ENCODE measurements at places on chromosomes 13 and 19. TPM values are rescaled to one million over a fixed set of nuclear protein-coding genes. Genes with fewer than 3 reads are reported as not detected.

Gene VSIG10L
- total RNA-seq, result 0.40 TPM

Gene KLK13
- total RNA-seq, result not detected

Gene ZNF729
- not detected for total RNA-seq

Gene TRPC4
- 1.3 TPM for total RNA-seq

Gene C1QTNF9
- 1.6 TPM for total RNA-seq

DNA sequence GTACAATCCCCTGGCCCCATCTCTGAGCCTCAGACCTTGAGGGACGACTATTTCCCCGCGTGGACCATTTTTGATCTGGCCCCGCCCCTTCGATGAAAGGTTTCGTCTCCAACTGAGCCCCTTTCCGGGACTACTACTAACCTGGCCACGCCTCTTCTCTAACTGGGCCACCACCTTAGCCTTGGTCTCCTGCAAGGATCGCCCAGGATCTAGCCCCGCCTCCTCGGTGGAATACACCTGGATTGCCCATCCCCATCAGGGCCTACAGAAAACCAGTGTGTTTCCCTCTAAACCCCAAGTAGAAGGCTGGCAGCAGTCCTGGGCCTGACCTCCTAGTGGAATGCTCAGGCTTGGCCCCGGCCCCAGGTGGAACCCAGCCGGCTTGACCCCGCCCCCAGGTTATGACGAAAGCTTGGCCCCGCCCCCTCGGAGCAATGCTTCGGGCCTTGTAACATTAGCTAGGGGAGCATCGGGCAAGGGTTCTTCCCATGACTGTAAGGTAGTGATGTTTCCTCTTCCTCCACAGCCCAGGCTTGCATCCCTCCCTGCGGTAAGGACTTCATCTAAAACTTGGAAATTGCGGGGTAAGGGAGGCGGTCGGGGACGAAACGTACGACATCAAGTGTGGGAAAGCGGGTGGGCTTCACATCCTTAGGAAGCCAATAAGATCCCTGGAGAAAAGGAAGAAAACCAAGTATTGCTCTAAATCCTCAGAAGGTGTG lies 9.1 kb downstream of the SPACA6 start:
- peak; percentile 76 for DNase-seq

DNA sequence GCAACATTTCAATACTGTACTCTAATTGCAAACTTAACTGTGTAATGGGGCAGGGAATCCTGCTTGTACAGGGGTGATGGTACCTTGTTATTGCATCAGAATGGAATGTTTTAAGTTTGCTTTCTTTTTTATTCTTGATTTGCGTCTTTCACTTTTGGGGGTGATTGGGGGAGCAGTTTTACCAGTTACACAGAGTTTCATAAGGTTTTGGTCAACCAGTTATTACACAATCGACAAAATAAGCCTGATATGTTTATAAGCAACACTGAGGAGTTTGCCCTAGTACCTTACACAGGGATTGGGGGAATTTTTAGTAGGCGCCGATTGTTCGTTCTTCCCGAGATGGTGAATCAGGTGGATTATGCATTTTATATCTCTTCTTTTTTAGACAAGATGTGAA lies 2.7 kb downstream of the KLF5 start:
- DNase-seq, result no peak

DNA sequence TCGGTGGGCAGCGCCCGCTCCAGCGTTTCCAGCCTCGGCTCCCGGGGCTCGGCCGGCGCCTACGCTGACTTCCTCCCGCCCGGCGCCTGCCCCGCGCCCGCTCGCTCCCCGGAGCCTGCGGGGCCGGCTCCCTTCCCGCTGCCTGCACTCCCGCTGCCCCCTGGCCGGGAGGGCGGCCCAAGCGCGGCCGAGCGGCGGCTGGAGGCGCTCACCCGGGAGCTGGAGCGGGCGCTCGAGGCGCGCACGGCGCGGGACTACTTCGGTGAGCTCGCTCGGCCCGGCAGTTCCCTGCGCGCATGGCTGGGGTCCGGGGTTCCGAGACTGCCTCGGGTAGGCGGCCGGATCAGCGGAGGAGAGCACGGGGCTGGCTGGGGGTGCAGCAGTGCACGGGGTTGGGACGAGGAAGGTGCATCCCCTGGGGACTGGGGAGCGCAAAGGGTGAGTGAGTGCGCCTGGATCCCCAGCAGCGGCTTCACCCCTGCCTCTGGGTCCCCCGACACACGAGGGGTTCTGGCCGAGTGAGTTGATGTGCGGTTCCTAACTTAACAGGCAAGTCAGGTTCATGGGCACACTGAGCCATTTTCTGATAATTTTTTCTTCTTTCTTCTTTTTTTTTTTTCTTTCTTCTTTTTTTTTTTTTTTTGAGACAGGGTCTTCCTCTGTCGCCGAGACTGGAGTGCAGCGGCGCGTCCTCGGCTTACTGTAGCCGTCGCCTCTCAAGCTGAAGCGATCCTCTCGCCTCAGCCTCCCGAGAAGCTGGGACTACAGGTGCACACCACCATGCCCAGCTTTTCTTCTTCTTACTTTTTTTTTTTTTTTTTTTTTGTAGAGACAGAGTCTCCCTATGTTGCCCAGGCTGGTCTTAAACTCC lies 1.1 kb downstream of the WTIP start:
- no peak for DNase-seq

DNA sequence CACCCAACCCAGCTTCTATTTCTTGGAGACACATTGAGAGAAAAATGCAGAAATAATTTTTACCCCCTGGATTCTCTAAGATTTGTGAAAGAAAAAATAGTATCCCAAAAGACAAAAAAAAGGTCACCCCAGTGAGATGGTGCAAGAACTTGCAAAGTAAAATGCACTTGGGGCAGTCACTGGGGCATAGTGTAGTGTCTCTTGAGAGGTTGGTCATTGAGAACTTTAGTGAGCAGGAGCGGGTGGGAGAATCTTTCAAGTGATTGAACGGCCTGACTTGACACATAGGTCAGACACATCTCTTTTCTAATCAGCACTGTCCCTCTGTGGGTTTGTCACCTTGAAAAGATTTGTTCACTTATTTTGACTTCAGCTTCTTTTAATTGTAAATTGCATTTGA lies 2.4 kb downstream of the ZNF85 start:
- DNase-seq, result no peak

- no peak for DNase-seq
Measured at GRCh38 chr13:71320452-71320851, 546.6 kb downstream of the DACH1 start.

GRCh38 chr13:33245505-33246158 lies 39.9 kb downstream of the STARD13 start:
- no peak for DNase-seq

DNA sequence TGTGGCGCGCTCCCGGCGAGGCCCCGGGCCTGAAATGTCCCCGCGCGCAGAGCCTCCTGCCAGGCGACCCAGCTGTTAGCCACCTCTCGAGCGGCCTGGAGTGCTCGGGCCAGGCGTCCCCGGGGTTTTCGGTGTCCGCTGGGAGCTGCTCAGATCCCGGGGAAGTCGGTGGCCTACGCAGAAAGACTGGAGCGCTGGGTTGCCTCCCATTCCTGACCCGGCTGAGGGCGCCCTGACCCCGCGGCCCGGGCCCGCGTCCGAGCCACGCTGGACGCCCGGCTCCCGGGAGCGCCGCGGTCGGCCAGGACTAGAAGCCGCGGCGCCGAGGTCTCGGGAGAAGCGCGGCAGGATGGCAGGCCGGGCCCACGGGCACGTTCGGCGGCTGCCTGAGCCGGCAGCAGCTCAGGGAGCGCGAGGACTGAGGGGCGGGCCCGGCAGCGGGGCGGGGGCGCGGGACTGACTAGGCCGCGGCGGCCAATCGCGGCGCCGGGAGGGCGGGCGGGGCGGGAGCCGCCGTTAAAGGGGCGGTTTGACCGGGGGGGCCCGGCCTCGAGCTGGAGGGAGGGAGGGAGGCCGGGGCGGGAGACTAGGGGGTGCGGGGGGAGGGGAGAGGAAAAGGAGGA lies 1.3 kb upstream of the ZIC2 start:
- peak; percentile 78 for DNase-seq

DNA sequence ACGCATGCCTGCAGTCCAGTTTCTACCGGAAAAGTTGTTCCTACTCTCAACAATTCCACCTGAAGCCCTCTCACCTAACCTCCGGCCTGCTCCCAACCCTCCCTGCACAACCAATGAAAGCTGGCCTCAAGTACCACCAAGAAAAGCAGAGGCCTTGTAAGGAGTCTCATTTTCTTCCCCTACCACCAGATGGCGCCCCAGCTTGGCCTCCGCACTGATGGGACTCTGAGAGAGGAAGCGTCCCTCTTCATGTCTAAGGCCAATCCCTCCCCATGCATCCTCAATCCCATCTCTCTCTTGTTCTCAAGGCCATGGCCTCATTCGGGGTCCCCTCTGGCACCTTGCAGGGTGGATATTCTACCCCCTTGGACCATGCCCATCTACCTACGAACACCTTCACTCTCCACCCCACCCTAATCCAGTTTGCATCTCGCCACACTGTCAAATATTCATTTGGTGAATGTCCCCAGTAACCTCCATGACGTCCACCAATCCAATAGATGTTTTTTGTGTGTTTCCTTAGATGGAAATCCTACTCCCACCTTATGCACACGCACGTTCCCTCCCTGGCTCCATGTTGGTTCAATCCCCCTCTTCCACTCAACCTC lies 412.8 kb downstream of the ZNF536 start:
- peak; percentile 29 for DNase-seq

DNA sequence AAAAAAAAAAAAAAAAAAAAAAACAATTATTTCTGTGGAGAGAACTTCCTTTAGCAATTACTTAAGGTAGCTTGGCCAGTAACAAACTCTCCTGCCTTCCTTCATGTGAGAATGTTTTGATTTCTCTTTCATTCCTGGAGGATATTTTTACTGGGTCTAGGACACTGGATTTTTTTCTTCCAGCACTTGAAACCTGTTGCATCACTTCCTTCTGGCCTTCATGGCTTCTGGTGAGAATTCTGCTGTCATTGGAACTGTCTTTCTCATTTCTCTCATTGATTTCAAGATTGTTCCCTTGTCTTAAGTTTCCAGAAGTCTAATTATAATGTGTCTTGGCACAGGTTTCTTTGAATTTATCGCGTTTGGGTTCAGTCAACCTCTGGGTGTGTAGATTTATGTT lies 19.3 kb upstream of the RAB20 start:
- DNase-seq, result no peak

GRCh38 chr13:112874751-112875300 lies 94.2 kb upstream of the MCF2L start:
- DNase-seq, result no peak

- no peak for DNase-seq
Measured at GRCh38 chr13:113142876-113143275, 15.6 kb upstream of the PROZ start.

DNA sequence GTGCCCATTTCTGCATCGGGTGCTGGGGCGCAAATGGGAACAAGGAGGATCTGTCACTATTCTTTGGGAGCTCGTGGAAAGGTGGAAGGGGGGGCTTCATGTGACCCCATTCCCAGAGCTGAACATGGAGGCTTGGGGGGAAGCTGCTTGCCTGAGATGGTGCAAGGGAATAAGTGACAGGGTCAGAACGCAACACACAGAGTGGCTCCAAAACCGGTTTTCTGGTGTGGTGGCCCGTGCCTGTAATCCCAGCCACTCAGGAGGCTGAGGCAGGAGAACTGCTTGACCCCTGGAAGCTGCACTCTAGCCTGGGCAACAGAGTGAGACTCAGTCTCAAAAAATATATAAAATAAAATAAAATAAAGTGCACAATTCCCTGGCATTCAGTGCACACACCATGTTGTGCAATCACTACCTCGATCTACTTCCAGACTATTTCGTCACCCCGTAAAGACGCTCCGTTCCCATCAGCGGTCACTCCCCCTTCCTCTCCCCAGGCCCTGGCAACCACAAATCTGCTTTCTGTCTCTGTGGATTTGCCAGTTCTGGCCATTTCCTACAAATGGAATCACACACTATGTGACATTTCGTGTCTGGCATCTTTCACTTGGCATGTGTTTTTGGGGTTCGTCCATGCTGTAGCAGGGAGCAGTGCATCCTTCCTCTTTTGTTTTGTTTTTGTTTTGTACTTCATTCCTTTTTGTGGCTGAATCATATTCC lies 18.2 kb upstream of the COMP start:
- DNase-seq, result peak; percentile 73

Data from heart left ventricle (tissue), 16 donors.